Upper lobe of right lung (tissue), 1 donor: ENCODE measurements at places on chromosomes 7 and 10. TPM values are rescaled to one million over a fixed set of nuclear protein-coding genes. Genes with fewer than 3 reads are reported as not detected.

DNA sequence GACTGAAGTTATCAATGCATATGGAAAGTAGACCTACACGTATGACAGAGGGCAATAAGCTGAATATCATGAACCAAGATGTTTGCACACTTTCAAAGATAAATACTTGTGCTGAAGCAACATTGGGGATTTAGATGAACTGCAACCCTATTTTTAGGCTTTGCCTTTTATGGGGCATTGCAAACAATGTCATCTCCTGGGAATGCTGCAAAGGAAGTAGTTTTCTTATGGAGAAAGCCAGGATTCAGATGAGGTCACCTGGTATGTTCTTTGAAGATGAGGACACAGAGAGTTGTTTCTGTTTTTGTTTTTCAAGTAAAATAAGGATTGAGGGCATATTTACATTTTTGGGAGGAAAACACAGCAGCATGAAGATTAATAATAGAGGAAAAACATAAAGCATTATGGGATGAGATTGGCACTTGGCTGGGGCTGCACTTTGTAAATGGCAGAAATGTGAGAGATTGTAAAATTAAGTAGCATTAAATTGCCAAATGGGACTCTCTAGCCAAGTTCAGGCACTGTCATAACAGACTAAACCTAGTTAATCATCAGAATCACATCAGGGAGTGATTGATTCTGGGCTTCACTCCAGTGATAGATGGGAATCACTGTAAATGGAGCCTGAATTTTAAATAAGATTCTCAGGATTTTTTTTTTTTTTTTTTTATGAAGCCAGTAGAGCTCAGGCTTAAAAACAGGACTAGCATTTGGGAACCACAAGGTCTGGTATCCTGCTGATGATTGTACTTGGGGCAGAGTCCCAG, 63.1 kb downstream of the MALRD1 start:
- no peak for DNase-seq

DNA sequence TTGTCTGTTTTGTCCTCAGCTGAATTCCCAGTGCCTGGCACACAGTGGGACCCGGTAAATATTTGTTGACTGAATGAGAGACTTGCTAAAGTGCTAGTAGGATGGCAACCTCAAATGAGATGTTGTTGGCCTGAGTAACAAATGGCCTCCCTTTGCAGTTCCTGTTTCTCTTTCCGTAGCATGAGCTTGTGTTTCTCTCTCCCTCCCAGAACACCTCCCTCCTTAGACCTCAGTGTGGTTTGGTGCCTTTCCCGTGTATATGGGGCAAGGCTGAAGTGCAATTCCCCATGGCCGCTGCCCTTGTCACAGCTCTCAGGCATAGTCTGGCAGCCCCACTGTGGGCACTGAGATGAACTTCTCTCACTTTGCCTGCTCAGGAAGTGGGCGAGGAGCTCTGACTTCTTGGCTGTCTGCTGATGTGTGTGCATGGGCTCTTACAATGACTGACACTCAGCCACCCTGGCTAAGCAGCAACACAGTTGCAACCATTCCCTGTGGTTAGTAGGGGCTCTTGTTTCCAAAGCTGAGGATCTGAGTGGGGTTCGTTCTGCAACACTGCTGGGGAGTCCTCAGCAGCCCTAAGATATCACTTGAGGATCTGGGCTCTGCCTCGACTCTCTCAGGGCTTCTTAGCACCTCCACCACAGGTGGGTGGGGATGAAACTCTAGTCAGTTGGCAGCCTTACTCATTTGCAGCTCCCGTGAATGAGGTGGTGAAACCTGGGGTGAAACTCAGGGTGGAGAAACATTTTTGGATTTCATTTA, 136.1 kb downstream of the ICA1 start:
- peak; percentile 67 for DNase-seq

DNA sequence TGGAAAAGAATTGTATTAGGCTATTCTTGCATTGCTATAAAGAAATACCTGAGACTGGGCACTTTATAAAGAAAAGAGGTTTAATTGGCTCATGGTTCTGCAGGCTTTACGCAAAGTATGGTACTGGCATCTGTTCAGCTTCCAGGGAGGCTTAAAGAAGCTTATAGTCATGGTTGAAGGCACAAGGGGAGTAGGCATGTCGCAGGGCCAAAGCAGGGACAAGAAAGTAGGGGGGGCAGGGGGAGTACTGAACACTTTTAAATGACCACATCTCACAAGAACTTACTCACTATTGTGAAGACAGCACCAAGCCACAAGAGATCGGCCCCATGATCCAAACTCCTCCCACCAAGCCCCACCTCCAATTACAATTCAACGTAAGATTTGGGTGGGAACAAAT, 152.5 kb upstream of the PHF14 start:
- no peak for DNase-seq

The AKR1C8 gene
- total RNA-seq: 0.55 TPM

The NOS3 gene
- 42.9 TPM for total RNA-seq

DNA sequence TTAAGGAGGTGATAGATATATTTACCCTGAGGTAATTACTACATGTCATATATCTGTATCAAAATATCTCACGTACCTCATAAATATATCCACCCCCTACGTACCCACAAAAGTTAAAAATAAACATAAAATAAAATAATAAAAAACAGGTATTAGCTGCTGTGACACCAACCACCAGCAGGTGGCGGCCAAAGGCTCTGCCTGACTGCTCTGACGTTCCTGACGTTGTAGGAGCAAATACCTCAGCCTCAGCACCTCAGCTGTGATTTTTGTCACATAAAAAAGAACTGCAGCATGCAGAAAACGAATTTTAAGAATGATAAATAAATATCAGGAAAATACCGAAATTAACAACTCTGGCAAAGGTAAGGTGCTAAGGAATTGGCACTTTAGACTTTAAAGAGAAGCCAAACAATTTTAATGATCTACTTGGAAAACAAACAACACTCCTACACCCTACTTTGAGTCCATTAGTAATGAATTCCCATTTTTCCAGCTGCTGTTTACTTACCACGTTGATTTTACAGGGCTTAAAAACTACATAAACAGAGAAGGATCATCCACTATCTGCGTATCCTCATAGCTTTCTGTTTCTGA, 125.4 kb upstream of the TARP start:
- peak; percentile 74 for DNase-seq

The GFRA1 gene
- 3.4 TPM for total RNA-seq

DNA sequence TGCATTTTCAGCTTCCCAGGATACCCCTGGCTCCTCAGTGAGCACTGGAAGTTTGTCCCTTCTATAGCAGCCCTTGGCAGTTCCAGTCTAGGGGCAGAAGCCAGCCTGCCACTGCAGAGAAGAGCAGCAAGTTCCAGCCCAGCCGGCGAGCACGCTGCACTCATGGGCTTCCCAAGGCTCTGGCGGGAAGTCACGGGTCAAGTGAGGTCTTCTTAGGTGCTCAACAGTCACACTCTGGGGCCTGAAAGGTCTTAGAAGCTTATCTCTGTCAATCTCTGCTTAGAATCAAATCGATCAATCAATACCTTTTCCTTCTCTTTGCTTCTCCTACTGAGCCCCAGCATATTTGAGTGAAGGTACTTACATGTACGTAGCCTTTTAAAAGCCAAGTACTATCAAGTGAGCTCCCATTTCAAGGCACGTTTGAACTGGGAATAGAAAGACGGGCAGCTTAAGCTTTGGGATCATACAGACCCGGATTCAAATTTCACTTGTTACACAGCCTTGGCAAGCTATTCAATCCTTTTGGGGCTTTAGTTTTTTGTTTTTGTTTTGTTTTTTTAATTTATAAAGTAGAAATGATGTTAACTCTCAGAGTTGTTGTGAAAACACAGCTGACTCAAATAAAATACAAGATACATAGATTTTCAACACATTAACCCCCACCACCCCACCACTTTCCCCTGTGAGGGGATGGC, 152.6 kb upstream of the KLF14 start:
- no peak for DNase-seq

DNA sequence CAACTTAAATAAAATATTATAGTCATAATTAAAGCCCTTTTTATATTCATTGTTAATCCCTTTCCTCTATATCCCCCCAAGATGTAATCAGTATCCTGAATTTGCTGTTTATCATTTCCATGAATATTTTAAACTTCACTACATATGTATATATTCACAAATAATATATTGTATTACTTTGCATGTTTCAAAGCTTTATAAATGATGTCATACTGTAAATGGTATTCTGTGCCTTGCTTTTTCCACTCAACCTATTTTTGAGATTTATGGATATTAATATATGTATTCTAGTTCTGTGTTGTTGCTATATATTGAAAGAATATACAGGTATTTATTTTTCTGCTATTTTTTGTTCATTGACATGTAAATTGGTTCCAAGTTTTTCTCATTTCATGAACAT, 173.1 kb downstream of the CCDC71L start:
- DNase-seq: no peak
